Activated CD4-positive, alpha-beta T cell treated with anti-CD3 and anti-CD28 coated beads for 36 hours (primary cell): ENCODE measurements at places on chromosomes 1 and 21. TPM values are rescaled to one million over a fixed set of nuclear protein-coding genes. Genes with fewer than 3 reads are reported as not detected.

RPE65 gene
- not detected for total RNA-seq

DNA sequence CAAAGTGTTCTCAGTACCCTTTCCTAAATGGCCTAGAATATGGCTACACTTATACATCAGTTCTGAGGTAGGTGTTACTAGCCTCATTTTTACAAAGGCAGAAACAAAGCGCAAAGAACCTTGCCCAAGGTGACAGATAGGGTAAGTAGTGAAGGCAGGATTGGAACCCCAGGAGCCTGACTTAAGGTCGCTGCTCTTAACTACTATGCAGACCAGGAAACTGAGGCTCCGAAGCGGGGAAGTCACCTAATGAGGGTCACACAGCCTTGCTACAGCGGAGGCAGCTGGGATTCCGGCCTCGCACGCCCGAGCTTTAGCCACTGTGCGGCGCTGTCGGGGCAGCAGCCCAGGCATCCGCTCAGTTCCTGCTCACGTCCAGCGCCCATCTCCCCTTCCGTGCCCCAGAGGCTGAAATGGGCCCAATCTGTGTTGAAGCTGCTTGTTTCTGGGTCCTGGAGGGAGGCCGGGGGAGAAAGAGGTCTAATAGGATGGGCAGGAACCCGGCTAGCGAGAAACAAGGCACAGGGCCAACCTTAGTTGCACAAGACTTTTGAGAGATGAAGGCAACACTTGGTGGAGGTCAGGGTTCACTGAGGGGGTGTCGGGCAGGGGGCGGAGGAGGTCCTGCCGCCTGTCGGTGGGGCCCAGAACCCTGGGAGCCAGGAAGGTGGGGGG, 1.4 kb upstream of the FOXD2 start:
- DNase-seq, result peak; percentile 90

DNA sequence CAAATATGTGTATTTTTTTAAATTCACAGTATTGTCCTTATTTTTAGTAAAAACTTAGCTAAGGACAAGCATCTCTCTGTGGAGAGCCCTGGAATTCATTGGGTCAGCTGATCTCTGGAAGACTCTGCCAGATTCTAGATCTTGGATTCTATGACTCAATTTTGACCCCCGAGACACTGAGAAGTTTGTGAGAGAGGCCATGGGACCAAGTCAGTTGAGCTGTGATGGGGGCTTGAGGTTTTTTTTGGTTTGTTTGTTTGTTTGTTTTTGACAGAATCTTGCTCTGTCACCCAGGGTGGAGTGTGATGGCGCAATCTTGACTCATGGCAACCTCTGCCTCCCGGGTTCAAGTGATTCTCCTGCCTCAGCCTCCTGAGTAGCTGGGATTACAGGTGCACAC, 13.5 kb downstream of the SHISA4 start:
- DNase-seq, result no peak

DNA sequence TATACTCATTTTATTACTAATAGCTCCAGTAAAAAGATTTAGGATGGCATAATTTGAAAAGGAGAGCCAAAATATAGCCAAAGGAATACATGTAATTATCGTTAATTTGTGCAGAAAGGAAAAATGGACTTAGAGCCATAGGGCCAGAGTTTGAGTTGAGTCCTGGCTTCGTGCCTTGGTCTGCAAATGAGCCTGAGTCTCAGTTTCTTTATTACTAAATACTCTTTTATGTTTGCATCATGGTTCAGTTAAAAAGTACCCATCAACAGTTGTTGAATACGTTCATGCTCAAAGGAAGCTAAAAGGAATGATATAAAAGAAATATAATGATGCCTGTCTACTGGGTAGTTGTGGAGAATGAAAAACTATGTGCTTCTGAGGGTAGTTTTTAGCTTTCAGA, 155.7 kb upstream of the FAM78B start:
- no peak for DNase-seq

- no peak for DNase-seq
These were observed 99.4 kb downstream of the ADSS2 start for GRCh38 chr1:244352156-244352830.

- no peak for DNase-seq
These were observed 47.7 kb upstream of the C8B start for GRCh38 chr1:57013522-57013921.

DNA sequence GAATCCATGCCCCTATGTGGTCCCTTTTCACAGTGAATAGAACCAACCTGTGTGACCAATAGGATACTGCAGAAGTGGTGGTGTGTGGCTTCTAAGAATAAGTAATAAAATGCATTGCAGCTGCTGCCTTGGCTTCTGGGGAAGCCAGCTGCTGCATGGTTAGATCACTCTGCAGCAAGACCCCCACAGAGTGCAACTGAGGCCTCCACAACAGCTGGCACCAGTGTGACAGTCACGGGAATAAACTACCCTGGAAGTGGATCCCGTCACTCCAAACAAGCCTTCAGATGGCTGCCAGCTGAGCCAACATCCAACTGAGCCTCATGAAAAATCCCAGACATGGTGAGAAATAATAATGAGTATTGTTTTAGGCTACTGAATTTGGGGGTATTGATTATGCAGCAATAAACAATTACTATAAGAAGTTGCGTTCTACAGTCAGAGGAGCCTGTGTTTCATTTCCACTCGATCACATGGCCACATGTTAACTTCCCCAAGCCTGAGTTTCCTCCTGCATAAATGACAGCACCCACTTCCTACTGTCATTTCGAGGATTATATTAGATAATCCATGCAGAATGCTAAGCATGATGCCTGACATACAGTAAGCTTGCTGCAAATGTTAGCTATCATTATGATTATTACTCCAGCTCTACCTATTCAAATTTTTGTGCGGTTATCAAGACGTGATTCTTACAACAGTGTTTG, 20.8 kb upstream of the COG2 start:
- DNase-seq, result no peak

HPDL gene
- 17.9 TPM for total RNA-seq

- no peak for DNase-seq
These were observed 6.3 kb downstream of the LRRC53 start for GRCh38 chr1:74505928-74506710.

DNA sequence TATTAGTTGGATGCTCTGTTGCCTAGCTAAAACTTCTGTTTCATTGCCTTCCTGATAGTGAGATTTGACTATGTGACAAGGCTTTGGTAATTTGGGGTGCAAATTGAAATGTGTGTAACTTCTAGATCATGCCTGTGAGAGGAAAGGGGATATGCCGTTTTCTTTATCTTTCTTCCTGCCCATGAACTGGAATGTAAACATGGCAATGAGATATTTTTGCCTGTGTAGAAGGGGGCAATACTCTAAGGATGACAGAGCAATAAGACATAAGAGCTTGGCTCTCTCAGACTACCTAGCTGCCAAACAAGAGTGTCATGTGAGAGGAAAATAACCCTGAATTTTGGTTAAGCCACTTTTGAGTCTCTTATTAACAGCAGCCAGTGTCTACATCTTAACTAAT, 49.7 kb downstream of the RAP1A start:
- DNase-seq, result no peak

PIGP gene
- 32.8 TPM for total RNA-seq

LCE2B gene
- not detected for total RNA-seq
